ENCODE measurements at places on chromosomes 1 and 21.

- peak; percentile 83 for DNase-seq
Observed at GRCh38 chr1:204647114-204647804, 38.3 kb downstream of the LRRN2 start.

GRCh38 chr1:106055855-106056254 is 1000.6 kb upstream of the PRMT6 start:
- no peak for DNase-seq

GRCh38 chr1:206859082-206859521 is 6.3 kb upstream of the IL20 start:
- peak; percentile 61 for DNase-seq

DNA sequence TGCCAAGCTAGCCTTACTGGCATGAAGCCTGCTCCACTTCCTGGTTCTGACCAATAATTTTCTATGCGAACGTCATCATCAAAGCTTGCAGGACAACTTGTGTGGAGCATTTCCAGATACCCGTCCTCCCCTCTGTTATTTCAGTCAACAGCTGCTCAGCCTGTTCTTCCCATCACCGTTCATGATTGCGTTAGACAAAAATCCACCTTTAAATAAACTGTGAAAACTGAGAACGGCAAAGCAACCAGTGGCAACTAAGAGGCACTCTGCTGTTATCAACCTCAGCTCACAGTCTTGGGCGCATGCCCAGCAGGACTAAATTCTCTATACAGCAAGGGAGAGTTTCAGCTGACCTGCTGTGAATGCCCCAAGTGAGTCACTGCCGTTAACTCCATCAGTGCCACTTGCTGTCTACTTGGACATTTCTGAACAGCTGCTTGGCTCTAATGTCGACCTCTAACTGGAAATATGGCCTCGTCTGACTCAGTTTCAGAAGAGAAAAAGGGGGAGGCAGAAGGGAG is 207.4 kb upstream of the RUNX1 start:
- DNase-seq = peak; percentile 99

GRCh38 chr1:33349081-33349759 is 28.3 kb upstream of the A3GALT2 start:
- peak; percentile 42 for DNase-seq

- no peak for DNase-seq
Observed at GRCh38 chr1:244454412-244454811, 2.7 kb upstream of the ADSS2 start.
